ENCODE measurements at places on chromosomes 11 and 22.

DNA sequence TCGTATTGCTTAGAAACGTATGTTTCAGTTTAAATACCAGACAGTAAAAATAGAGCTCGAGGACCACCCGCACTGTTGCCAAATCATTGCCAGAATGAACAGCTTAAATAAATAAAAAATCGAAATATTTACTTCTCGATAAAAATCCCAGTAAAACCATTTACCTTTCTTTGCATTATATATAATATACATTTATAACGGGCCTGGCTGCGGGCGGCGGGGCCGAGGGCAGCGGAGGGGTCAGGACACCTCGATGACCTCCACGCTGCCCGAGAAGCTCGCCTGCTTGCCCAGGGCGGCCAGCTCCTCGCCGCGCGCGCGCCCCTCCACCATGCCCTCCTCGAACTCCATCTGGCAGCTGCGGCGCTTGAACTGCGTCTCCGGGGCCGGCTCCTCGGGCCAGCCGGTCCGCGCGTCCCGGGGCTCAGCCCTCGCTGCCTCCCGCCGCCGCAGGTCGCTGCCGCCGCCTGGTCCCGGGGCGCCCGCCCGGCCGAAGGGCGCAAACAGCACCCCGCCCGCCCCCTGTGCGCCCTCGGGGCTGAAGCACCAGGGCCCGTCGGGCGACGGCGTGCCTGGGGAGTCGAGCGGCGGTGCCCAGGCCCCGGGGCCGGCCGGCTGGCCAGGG is 15.7 kb downstream of the DUSP8 start:
- DNase-seq, result no peak

DNA sequence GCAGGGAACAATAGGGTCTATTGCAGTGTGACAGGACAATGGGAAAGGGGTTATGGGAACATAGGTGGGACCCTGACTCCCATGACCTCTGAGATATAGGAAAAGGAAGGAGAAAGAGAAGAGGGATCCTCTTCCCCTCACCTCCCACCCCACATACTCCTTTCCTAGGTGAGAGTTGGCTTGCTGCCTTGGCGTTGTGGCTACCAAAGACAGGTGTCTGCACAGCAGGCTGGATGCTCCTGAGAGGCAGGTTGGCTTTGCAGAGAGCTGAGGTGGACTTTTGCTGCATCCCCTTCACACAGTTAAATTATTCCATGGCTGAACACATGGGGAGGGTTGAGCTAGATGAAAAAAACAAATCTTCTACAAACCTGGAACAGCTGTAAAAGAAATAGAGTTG is 80.7 kb downstream of the SYT9 start:
- no peak for DNase-seq

- no peak for DNase-seq
Measured at GRCh38 chr22:36175892-36176291, 15.3 kb upstream of the APOL3 start.

DNA sequence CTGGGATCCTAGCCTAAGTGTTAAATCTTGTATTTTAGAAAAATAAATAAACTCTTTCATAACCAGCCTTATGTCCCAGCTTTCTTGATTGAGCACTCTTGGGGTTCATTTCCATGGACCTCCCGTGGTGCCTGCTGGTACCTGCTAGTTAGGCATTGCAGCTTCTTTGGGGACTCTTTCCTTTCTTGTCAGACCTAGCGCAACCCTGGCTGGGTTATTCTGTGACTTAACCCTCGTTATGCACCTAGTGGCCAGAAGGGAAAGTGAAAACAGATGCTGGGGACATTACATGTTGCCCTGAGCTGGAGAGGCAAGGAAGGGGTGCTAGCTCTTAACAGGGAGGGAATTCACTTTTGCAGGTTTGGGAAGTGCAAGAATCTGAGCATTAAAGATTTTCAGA is 46.8 kb downstream of the APIP start:
- DNase-seq, result no peak

GRCh38 chr22:29339381-29340235 is 24.1 kb upstream of the RASL10A start:
- no peak for DNase-seq

- no peak for DNase-seq
Measured at GRCh38 chr11:86811637-86812321, 11.4 kb downstream of the PRSS23 start.

- no peak for DNase-seq
Measured at GRCh38 chr11:124758355-124759265, 3.5 kb downstream of the ESAM start.

DNA sequence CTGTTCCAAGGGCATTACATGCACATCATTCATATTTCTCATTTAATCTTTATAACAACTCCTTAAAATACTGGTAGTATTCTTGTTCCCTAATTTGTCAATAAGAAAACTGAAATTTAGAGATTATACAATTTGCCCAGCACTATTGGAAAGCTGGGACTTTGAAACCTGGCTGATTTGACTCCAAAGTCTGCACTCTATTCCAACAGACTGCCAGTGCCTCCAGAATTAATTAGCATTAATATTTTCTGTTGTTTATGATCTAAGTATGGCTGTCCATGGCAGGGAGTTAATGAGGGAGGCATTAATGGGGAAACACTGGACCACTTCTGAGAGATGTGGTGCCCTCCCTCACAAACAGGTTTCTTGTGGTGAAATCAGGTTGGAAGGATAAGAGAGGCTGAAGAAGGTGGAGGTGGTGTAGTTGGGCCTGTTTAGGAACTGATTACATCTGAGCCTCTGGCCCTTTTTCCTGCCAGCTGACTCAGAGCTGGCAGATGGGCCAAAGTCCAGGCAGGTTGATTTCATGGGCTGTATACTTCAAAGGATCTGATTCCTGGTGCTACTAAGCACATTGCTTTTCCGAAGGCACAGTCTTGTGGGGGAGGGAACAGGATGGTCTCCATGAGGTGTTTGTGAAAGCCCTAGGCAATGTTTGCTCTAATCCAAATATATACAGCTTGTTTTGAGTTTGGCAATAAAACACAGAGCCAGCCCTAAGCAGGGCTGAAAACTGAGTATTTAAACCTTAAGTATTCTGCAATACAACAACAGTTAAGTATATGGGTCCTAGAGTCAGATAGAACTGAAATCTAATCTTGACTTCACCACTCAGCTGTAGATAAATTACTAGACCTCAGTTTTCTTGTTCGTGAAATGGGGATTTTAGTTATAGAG is 21.0 kb upstream of the RAB30 start:
- no peak for DNase-seq

DNA sequence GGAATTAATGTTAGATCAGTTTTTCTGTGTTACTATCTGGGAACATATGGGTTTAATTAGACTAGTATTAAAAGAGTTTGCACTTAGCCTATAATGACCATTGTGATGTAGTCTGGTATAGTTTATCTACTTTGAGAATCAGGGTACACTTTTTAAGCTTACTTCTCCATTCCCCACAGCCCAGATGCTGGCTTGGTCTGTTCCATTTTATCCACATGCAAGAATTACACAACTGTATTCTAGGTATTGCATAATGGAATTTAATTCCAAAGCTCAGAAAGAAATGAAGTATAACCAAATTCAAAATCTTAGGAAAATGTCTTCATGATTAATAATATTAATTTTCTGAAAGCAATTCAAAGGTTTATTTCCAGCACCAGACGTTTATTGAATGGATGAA is 122.2 kb upstream of the PDGFD start:
- no peak for DNase-seq

DNA sequence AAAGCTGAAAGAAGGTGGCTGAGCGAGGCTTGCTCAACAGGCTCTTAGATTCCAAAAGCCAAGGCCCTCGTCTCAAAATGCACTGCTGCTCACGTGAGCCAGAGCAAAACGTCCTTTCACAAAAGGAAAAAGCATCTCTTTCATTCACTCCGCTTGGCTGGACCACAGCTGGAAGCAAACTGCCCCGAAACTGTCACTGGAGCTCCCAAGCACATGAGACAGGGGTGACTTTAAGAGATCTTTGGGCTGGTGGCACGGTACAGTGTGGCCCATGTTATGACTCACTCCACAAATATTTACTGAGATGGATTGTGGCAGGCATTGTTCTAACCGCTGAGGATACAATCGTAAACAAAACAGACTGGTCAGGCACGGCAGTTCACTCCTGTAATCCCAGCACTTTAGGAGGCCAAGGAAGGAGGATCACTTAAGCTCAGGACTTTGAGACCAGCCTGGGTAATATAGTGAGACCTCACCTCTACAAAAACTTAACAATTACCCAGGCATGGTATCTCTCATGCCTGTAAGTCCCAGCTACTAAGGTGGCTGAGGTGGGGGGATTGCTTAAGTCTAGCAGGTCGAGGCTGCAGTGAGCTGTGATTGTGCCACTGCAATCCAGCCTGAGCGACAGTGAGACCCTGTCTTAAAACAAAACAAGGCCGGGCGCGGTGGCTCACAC is 3.6 kb downstream of the PLA2G6 start:
- DNase-seq, result no peak

DNA sequence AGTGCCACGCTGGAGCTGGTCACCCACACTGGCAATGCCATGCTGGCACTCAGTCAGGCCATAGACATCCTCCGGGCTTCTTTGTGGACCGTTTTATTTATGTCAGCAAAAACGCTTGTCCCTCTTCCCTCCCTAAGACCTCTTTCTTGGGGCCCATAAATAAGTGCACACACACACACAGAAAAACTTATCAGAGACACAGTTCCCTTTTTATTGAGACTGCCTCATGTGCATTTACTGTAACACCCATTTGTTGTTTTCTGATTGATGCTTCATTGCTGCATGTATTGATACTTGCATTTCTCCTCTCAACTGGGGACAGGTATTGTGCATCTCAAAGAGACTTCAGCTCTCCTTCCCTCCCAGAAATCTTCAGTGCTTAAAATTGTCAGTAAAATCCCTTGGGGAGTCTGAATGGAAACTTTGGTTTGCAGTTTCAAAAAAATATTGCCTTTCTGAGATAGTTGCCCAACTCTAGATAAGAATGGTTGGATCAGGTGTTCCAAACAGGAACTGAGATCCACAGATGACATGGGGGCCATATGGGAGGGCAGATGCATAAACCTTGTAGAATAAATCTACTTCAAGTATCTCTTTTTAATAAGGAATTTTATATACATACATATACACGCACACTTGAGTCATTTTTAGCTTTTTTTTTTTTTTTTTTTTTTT is 50.9 kb downstream of the PPP2R1B start:
- DNase-seq, result no peak

DNA sequence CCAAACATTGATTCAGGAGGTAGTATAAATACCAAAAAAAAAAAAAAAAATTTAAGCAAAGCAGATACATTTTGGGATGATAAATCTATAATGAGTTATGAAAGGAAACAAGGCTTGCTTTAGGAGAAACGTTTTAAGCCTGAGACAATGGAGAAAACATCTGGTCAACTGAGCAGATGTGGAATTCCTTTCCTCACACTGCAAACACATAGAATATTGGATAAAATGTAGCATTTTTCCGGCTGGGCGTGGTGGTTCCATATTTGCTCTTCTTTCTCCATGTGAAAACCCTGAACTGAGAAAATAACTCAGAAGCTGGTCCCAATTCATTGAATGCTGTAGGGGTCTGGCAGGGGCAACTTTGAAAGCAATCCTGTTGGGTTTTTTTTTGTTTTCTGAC is 33.9 kb downstream of the ENDOD1 start:
- DNase-seq, result no peak

DNA sequence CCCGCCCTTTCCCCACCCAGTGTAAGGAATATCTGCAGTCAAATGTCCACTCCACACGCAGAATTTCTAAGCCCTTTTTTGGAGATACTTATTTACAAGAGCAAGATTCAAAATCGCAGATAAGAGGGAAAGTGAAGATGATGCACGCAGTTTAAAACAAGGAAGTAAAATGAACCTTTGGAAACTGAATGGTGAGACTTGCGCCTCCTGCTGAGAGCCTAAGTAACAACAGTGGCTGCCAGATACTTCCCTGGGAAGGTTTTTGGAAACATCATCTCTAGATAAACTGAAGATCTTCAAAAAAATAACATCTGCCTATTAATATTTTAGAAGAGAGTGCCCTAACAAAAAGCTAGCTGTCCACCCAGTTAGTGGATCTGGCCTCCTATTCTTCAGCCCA is 963.1 kb upstream of the FAT3 start:
- DNase-seq, result no peak

DNA sequence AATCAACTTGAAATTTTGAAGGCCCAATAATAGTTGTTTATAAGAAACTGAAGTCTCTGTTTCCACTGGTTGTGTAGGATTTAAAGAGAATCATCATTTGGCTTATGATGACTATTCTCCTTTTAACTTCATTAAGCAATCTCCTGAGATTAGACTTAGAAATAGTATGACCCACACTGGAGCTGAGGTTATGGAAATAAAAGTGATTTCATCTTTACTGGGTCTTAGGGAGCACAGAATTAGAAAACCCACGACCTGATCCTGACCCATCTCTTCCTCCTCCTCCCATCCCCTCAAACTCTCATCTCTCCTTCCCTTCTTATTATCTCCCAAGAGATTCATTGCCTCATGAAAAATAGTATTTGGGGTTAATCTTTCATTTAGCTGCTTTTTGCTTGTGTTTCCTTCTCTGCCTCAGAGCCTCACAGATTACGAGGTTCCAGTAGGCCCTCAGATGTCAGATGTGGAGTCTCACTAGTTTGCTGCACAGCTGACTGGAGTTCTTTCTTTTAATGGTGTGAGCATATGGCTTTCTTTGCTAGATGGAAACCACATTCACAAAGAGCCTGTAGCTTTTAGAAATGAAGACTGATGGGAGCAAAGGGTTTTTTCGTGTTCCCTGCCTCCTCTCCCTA is 85.0 kb downstream of the ALX4 start:
- no peak for DNase-seq

GRCh38 chr22:37439347-37439746 is 12.1 kb upstream of the ELFN2 start:
- DNase-seq, result no peak

GRCh38 chr11:61695917-61696316 is 15.7 kb downstream of the DAGLA start:
- DNase-seq, result peak; percentile 69

DNA sequence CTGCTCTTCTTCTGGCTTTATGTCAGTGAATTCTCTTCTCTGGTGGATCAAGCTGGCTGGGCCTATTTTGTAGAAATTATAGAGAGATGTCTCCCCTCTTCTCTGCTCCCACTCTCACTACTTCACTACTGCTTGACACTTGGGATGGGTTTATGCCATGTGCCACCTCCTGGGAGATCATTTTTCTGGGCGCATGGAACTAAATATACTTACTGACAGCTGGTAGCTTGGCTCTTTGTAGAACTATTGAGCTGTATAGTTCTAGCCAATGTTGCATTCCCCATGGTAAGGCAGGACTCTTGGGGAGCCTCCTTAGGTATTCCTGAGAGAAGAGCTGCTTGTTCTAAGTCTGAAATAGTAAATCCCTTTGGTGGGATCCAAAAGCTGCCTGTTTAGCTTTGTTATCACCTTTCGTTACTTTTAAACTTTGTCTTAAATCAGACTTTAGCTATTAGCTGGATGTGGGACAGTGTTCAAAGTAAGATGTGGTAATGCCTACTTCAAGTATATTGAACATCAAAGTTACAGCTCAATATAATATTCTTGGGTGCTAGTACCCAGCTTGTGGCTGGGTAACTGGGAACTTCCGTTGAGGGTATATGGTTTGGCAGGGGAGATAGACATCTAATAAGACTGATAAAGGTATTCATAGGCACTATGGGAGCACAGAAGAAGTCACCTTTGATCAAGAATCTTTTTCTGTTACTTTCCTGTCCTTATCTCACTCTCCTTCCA is 87.5 kb upstream of the RRM1 start:
- DNase-seq, result no peak
